ENCODE measurements at places on chromosomes 7 and 10.

DNA sequence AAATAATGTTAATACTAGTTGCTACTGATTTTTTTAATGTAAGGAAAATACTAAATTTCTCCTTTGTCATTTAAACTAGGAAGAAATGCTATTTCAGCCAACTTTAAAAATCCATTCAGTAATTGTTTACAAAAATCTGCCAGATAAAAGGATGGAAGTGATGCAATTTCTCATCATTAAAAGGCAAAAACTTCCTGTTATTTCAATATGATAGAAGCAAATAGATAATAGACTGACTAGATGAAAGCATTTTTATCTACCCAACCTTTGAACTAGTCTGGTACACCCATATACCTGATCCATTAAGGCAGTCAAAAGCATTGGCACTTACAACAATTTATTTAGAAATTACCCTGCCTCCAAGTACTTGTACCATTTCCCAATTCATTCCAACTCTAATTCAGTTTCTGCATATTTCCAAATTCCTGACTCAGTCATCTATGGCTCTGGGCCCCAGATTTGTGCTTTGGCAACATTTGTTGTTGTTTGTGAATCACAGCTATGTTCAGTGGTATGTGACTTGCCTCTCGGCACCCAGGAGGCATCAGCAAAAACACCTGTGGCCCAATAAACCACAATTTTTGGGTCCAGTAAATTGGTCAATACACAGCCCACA, 482.6 kb upstream of the SEMA3A start:
- no peak for DNase-seq

DNA sequence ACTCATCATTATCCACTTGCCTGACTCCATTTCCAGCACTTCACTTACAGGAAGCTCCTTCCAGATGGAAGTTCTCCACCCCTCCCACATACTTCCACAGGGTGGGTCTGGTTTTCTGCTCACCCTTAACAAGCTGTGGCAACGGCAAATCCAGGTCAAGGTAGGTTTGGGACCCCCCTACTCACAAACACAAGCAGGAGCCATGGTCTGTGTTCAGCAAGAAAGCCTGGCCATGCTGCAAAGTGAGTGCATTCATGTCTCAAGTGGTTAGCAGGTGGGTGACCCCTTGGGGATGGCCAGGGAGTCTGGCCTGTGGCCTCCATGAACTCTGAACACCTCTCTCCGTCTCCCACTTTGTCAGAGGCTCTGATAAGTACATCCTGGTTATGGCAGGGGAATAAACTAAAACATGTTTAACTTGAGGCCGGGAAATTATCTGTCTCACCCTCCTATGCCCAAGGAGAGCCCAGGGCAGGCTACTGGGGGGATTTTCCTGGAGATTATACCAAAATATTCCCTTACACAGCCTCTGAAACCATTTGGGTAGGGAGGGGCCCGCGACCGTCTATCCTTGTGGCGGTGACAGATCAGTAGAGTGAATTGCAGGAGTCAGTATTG, 844 bp downstream of the XPNPEP1 start:
- DNase-seq: no peak

DNA sequence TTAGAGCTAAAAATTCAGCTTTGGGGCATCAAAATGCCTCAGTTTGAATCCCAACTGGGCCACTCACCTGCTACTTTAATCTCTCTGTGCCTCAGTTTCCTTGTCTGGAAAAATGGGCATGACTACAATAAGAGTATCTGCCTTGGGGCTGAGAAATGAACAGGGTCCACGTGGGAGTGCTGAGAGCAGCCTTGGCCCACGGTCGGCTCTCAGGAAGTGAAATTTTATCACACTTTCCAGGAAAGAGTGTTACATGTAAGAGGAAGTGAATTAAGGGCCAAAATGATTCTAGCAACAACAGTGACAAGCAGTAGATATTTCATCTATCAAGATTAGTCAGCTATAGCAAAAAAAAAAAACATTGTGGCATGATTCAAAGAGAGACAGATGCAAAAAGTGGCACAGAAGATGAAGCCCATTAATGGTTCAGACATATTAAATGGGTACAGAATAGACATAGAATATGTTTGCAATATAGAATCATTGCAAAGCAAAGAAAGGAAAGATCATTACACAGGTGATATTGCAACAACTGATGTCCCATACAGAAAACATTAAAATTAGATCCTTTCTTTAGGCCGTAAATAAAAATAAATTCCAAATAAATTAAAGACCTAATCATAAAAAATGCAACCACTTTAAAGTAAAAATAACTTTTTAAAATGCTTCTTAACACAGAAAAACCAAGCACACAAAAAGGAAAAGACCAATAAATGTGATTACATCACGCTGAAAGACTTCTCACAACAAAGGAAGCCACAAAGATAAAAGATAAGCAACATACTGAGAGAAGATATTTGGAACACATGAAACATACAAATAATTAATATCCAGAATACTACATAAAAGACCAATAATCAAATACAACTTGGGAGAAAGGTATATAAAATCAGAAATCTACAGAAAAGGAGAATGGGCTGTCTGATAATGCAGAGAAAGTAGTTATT, 4.3 kb downstream of the TMEM273 start:
- no peak for DNase-seq

DNA sequence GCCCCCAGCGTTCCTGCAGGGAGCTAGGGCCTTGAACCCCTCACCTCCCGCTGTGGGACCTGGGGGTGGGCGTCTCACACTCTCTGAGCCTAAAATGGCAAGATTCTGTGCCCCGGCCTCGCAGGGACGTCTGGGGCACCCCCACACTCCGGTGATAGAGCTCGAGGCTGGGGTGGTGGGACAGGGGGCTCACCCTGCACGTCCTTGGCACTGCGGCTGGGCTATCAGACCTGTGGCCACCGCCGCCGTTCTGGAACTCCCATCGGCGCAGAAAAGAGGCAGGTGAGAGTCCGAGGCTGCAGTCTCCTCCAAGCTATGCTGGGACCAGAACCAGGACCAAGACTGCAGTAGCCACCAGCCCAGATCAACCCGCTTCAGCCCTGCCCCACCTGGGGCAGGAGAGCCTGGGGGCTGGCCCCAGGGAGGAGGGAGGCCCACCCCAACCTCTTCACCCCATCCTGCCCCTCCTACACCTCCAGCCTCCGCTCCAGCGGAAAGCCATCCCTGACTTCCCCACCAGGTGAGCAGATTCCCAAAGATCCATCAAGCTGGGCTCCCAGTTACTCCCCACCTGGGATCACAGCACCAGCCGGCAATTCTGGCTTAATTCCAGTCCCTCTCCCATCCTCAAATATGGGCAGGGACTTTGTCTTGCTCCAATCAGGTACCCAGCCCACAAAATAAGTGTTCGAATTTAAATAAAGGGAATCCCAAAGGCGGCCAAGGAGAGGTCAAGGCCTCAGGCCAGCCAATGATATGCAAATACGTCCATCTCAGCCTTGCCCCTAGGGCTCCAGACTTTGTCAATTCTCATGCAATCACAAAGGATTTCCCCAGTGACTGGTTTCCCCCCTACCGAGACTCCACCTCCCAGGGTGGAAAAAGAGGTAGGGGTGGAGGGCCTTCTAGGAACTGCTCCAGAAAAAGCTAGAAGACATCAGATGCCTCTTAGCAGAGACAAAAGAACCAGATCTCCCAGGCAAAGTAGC, 16.4 kb downstream of the TNRC18 start:
- no peak for DNase-seq

DNA sequence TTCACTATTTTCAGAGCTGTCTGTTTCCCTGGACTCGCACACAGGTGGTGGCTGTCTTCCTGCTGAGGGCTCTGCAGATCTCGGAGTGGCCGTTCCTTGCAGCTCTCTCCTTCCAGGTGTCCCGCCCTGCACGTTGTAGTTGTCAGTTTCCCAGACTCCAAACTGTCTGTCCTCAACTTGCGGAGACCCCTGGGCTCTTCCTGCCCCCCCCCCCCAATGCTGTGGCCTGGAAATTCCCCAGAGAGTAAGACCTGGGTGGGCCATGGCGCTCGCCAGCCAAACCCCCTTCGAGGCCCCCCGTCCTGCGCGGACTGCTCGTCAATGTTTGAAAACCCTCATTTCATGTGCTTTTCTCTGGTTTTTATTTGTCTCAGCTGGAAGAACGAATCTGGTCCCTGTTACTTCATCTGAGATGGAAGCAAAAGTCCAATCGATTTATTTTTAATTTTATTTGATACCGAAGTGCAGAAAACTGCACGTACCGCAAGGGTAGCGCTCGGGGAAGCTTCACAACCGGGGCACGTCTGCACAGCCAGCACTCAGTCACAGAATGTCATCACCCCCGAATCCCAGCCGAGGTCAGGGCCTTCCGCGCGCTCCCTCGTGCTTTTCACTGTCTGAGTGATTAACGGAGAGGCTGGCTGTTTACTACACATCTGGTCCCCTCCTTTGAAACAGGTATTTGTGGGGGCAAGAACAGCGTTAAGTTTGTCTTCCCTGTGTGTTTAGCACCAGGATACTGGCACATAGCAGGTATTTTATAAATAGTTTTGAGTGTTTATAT, 46.4 kb upstream of the NKX6-2 start:
- no peak for DNase-seq

GRCh38 chr10:96708456-96708855, 11.9 kb downstream of the PIK3AP1 start:
- DNase-seq: no peak

- DNase-seq: no peak
These were observed 27.0 kb downstream of the LMOD2 start for GRCh38 chr7:123682690-123683089.

GRCh38 chr7:111740942-111741341, 178.7 kb upstream of the IMMP2L start:
- no peak for DNase-seq

GRCh38 chr7:80232979-80233724, 98.5 kb downstream of the GNAI1 start:
- no peak for DNase-seq

DNA sequence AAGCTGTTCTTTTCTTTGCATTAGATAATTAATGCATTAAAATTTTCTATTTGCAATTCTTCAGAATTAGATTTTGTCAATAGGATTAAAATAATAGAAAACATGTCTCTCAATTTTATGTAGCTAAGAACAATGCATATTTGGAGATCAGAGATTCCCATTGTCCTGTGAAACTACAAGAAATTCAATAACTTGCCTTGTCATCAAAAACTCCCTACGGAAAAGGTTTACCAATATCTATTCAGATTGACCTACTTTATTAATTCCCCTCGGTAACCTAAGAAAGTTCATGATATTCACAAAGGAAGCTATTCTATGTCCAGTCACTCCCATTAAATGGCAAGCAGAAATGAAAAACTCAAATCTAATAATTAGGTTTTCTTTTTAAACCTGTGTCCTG, 172.6 kb downstream of the SEMA3A start:
- DNase-seq: no peak

DNA sequence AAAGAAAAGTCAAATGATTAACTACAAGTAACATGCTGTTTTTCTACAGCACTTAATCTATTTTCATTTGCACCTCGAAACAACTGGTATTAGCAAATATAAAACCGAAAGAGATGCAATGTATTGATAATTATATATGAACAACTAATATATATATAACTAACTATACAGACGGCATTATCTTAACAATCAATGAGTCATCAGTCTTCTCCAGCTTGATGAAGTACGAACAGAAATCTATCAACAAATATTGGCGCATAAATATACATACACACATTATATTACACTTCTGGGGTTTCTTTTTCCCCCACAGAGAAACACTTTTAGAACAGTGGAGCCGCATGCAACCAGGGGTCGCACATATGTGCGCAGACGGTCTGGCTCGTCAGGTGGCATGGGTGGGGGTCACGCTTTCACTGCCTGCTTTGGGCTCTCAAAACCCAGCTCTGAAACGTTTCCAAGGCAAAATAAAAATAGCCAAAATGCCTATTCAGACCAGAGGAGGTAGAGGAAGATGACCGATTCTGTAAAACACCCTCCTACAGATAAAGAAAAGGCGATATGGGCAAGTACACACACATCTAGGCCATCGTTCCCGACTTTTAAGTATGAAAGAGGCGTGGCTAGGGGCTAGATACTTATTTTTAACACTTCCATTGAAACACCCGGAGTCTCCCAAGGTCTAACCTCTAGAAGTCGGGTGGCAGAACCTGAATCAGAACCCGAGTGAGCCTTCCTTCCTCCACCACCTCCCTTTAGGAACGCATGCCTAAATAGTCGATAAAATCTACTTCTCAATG, 1.7 kb downstream of the ARHGAP12 start:
- DNase-seq: no peak

DNA sequence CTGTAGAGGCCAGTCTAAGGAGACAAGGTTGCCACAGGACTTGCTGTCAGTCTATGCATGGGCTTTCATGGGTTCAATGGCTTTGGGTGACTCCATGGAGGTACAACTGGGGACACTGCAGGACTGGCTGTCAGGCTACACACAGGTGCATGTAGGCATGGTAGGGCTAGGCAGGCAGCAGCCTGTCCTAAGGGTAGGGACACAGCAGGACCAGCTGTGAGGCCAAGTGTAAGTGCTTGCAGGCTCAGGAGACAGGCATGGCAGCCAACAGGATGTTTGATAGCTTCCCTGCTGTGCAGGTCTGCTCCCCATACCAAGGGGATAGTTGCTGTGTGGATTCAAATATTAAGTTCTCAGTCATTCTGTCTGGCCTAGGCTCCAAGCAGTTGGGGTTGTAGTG, 181.0 kb upstream of the NPY start:
- no peak for DNase-seq

DNA sequence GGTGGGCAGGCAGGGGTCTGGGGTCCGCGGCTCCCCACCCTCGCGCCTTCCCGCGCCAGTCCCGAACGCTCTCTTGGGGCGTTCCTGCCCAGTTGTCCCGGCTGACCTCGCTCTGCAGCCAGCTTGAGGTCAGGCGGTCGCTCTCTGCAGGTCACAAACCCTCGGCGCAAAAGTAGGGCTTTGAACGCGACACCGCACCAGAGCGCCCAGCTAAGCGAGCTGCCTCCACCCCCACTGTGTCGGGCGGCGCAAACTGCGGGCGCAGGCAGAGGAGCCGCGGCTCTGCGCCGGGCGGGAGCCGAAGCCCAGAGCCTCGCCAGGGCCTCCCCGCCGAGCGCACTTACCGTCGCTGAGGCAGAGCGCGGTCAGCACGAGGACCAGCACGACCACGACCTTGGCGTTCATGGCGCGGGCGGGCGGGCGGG, 284 bp downstream of the CXCL12 start:
- peak; percentile 33 for DNase-seq
